Left ventricle myocardium inferior (tissue), 1 donor: ENCODE measurements at places on chromosomes 3 and 15. TPM values are rescaled to one million over a fixed set of nuclear protein-coding genes. Genes with fewer than 3 reads are reported as not detected.

DNA sequence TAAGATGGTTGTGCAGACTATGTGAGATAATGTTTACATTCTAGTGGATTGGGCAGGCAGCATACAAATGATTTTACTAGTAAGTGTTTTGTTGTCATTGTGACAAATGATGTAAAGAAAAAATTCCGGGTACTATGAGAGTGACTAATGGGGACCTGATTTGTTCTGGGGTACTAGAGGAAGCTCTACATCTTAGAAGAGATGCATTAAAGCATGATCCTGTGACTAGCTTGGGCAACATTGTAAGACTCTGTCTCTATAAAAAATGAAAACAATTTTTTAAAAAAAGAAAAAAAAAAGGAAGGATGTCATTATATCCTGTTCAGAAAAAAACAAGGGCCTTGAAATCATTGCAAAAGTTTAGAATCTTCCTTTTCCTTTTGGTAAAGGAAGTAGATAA lies 58.1 kb upstream of the MYRIP start:
- H3K27ac ChIP-seq, result peak overlapping the region; percentile 11
- H3K4me1 ChIP-seq, result peaks cover 17% of the 10 kb centered on the region
- DNase-seq, result no peak
- H3K4me3 ChIP-seq, result no peak overlapping the region
- H3K27me3 ChIP-seq, result no peaks in the 10 kb centered on the region
- H3K36me3 ChIP-seq, result no peaks in the 10 kb centered on the region

DNA sequence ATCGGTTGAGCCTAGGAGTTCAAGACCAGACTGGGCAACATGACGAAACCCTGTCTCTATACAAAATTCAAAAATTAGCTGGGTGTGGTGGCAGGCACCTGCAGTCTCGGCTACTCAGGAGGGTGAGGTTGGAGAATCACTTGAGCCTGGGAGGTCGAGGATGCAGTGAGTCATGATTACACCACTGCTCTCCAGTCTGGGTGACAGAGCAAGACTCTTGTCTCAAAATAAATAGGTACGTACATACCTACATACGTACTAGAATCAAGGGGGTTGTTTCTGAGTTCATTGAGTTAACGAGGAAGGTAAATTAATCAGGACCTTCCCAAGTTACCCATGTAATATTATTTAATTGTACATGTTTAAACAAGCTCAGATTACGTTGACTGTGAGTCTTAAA lies 97.5 kb downstream of the CHL1 start:
- DNase-seq, result no peak
- H3K27me3 ChIP-seq, result no peaks in the 10 kb centered on the region
- H3K4me3 ChIP-seq, result no peak overlapping the region
- no peak overlapping the region for H3K27ac ChIP-seq
- no peaks in the 10 kb centered on the region for H3K36me3 ChIP-seq

GOLGA6L7 gene
- total RNA-seq, result not detected

GOLGA8T gene
- 0.47 TPM for total RNA-seq

GRCh38 chr15:59966262-59966661 lies 37.8 kb upstream of the FOXB1 start:
- no peak for DNase-seq
- H3K4me3 ChIP-seq, result no peak overlapping the region
- H3K4me1 ChIP-seq, result no peaks in the 10 kb centered on the region
- H3K27me3 ChIP-seq, result peaks cover 14% of the 10 kb centered on the region
